ENCODE measurements at places on chromosomes 4 and X.

DNA sequence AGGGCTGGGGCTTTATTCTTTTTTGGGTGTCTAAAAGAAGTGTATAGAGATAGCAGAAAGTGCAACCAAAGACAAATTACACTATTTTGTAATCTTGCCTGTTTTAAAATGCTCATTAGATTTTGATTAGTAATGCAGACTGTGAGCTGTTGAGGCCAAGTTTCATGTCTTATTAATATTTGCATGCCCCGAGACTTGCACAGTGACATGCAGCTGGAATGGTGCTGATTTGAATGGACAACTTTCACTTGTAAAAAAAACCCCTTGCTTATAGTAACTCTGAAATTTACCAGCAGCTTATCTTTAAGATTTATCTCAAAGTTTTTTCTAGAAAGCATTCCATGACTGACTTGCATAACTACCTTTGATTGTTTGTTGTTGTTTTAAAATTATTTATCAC is 835.1 kb upstream of the IGFBP7 start:
- no peak for DNase-seq

DNA sequence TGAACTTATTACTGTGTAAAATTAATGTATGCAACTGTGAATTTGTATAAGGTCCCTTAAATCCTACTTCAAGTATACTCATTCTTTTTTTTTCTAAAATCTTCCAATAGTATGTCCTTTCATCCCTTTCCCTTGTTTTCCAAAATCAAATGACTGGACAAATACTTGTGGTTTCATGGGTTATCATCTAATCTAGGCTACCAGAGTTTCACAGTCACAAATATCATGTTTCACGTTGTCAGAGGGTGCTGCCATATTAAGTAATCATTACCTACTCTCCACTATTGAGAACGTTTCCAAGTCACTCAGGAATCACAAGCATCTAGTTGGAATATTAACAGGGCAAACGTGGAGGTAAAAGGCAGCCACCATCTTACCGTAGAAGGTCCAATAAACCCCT is 1235.0 kb upstream of the TENM3 start:
- DNase-seq = no peak

DNA sequence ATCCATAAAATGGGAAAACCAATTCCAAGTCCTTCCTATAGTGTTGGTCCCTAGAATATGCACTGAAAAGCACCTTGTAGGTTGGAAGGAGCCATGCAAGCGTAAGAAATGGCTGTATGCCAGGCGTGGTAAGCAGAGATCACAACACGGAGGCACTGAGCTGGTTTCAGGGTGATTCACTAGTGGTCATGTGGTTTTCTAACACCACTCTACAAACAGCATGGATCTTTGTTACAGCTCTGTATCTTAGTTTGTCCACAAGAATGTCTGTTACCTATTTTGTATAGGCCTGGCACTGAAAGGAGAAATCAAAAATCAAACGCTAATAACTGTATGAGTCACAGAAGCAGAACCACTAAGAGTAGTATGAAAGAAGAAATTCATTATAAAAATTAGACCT is 71.9 kb downstream of the MAGEB17 start:
- no peak for DNase-seq

GRCh38 chr4:58590722-58591121 is 1480.5 kb upstream of the IGFBP7 start:
- no peak for DNase-seq
